ENCODE measurements at places on chromosomes 11 and 22. TPM values are rescaled to one million over a fixed set of nuclear protein-coding genes. Genes with fewer than 3 reads are reported as not detected.

CTTN gene
- 327 TPM for total RNA-seq

RAG1 gene
- not detected for total RNA-seq

GRCh38 chr11:66287889-66288670 is 863 bp downstream of the YIF1A start:
- H3K27ac ChIP-seq, result peak overlapping the region; percentile 92
- H3K36me3 ChIP-seq, result peaks cover 32% of the 10 kb centered on the region
- peak overlapping the region; percentile 87 for H3K4me3 ChIP-seq
- peaks cover 50% of the 10 kb centered on the region for H3K4me1 ChIP-seq

GRCh38 chr11:91653079-91653754 is 571.4 kb upstream of the FAT3 start:
- H3K4me1 ChIP-seq, result no peaks in the 10 kb centered on the region
- no peaks in the 10 kb centered on the region for H3K36me3 ChIP-seq
- no peak overlapping the region for H3K27ac ChIP-seq
- H3K27me3 ChIP-seq, result no peaks in the 10 kb centered on the region
- no peak overlapping the region for H3K4me3 ChIP-seq
